ENCODE measurements at places on chromosomes 4 and X. TPM values are rescaled to one million over a fixed set of nuclear protein-coding genes. Genes with fewer than 3 reads are reported as not detected.

PCDH7 gene
- total RNA-seq: 6.1 TPM

HTATSF1 gene
- total RNA-seq: 31.6 TPM

PLK4 gene
- total RNA-seq: 12.6 TPM

NOX1 gene
- total RNA-seq: not detected

INTS12 gene
- total RNA-seq: 16.0 TPM

SHROOM4 gene
- total RNA-seq: 35.8 TPM

MAGED2 gene
- 581 TPM for total RNA-seq

SEL1L3 gene
- total RNA-seq: 91.8 TPM

BRS3 gene
- total RNA-seq: not detected

DNA sequence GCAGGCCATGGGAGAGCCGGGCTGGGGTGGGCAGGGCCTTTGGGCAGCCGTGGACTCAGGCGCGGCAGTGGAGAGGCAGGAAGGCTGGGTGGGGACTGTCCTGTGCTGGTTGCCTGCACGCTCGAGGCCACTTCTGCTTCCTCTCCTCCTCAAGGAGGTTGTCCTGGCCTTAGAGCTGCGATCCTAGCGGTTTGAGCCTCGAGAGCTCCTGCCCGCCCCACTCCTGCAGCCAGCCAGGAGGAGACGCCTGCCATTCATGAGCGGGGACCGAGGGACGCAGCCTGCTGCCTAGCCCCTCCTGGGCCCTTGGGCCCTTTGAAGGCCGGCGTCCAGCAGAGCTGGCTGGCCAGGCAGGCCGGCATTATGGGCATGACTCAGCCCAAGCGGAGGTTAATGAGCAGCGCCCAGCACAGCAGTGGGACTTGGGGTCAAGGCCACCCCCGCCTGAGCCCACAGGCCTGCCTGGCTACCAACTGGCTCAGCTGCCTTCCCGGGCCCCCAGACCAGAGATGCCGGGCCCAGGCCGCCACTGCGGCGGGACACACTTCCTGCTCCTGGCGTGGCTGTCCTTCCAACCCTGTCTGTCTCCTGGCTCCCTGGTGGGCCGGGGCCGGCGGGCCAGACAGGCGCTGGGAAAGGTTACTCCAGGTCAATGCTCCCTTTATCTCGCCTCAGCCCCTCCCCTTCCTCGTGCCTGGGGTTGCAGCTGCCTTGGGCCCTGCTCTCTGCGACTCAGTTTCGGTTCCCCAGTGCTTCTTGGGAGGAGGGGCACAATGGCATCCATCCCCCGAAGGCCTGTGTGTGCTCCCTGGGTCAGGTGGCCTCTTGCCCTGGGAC is 1.8 kb downstream of the ABCD1 start:
- DNase-seq: peak; percentile 47

DNA sequence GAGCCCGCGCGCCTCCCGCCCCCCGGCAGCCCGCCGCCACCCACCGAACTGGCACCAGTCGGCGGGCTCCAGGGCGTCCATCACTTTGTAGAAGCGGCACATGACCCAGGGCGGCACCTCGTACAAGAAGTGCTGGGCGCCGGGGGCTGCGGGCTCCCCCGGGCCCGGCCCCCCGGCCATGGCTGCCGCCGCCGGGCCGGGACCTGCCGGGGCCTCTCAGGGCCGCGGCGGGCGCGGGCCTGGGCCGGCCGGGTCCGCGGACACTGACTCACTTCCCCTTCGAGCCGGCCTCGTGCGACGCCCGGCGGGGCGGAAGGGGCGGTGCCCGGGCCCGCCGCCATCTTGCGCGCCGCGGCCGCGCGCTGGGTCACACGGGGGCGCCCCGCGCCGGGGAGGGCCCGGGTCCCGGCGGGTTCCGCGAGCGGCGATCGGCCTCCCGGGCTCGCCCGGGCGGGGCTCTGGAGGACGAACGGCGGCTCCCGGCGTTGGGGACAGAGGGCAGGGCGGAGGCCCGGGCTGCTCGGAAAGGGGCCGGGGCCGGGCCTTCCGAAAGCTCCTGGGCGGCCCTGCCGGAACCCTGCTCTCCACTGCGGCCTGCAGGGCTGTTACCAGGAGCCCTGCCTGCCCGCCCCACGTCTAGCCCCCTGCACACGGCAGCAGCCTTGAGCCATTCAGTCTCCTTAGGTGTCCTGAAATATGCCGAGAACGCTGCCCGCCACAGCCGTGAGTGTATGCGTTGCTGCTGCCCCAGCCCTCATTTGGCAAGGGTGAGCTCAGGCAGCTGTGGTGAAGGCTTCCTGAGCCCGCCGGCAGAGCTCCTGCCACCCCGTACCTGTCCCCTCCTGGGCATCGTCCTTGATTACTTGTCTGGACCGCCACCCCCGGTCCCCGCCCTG is at the start of gene IRAK1:
IRAK1 (minus strand) TSS at position 270 of the 896 bp plus-strand sequence; CDS start at position 180, 90 bp downstream.
- DNase-seq: peak; percentile 42

DNA sequence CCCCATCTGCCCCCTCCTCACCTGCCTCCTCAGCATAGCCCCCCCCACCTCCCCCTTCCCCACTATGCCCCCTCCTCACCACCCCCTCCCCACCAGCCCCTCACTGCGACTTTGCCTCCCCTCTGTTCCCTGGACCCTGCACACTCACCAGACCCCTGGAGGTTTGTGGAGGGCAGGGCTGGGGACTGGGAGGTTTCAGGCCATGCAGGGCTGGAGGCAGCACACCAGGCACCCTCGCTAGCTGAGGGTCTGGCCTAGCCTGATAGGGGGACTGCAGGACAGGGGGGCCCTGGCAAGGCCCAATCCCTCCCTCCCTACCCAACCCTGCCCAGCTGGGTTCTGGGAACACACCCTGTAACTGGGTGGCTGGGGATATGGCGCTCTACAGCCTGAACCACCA is 28.0 kb downstream of the TACC3 start:
- no peak for DNase-seq

DNA sequence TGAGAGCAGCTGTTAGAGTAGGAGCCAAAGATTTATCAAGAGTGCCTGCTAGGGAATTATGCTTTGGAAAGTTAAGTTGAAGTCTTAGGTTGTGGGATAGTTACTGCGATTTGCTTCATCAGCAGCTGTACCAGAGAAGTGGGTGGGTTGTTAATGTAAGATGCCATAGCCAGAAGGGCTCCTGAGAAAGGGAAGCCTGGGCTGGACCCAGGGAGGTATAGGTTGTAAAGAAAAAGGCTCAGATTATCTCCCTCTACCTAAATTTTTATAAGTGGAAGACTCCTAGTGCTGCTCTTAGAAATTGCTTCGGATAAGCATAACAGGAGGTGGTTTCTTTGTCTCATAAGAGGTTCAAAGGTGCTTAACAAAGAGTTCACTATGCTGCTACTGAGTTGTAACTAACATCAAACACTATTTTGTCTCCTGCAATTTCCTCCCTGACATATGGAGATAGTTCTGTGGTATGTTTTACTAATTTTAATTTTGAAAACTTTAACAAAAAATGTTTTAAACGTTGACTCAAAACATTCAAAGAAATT is 356.9 kb downstream of the DTHD1 start:
- no peak for DNase-seq

- DNase-seq: no peak
Measured at GRCh38 chrX:45769761-45770582, 569.3 kb upstream of the DIPK2B start.

DNA sequence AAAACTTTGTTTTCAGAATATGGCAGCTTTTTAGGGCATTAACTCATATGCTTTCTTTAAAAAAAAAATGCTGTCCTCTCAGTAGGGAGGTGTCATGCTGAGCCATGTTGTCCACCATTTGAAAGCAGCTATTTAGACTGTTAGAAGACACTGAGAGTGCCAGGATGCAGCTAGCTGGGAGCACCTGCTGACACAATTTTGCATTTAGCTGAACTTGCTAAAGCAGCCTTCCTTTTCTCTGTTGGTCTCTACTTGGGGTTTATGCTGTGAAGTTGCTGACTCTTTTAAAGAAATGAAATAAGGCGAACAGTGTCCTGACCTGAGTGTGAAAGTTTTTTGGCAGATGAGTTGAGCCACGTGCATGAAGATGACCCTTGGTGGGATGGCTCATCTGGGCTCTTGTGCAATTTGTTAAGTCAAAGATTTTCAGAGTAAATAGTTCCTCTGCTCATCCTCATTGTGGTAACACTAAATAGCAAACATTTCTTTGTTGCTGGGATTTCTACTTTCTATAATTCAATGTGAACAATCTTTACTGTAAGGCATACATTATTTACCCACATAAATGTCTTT is 64.5 kb downstream of the CDS1 start:
- no peak for DNase-seq

DNA sequence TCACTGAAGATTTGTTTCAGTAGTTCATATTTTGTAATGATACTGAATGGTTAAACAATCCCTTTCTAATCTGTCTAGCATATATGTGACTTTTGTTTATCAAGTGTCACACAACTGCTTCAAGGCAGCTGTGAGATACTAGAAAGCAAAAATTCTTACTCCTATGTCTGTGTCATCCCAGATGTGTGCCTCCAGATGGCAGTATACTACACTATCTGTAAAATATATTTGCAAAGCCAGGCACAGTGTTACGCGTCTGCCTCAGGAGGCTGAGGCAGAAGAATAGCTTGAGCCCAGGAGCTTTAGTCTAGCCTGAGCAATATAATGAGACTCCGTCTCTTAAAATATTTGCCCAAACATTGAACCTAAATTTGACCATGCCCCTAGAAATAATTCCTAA is 4.0 kb downstream of the NUDT10 start:
- DNase-seq: peak; percentile 2

GRCh38 chrX:47798861-47799260 is 37.8 kb upstream of the ZNF81 start:
- no peak for DNase-seq

DNA sequence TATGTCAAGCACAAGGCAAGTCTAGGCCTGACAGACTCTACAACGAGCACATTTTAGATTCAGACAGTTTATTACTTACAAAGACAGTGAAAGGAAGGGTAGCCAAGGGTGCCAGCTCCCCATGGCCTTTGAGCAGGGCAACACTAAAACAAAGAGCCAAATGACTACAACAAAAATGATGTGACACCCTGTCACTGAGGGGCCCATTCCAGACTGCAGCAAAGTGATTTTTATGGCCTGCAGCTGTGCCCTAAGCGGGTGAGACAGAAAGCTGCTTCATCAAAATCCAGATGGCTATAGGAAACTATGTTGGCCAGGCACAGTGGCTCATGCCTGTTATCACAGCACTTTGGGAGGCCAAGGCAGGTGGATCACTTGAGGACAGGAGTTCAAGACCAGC is 13.4 kb upstream of the RP2 start:
- no peak for DNase-seq

- no peak for DNase-seq
Measured at GRCh38 chr4:111636961-111637585, 508.2 kb upstream of the FAM241A start.

- no peak for DNase-seq
Measured at GRCh38 chrX:49995795-49996455, 73.5 kb downstream of the CLCN5 start.

DNA sequence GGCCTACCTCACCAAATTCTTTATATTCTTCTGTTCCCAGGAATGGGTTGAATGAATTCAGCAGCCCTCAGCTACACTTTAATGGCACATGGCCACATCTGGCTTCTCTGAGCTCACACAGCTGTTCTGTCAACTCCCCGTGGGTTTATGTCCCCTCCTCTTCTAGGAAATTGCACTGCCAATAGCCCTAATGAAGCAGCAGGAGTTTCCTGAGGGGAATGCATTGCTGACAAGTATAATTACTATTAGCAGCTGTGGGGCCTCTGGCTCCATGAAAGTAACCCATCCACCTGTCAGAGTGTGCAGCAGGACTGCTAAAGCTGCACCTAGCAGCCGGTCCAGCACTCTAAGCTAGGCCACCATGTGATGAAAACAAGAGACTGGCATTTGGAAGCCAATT is 50.3 kb downstream of the FTHL17 start:
- no peak for DNase-seq

GRCh38 chrX:49627086-49627777 is 28.4 kb downstream of the GAGE1 start:
- DNase-seq: no peak

All from endothelial cell (in vitro differentiated cells).